ENCODE measurements at places on chromosomes 3 and 15.

GRCh38 chr3:33111581-33111980, 2.2 kb upstream of the CRTAP start:
- no peak for DNase-seq

DNA sequence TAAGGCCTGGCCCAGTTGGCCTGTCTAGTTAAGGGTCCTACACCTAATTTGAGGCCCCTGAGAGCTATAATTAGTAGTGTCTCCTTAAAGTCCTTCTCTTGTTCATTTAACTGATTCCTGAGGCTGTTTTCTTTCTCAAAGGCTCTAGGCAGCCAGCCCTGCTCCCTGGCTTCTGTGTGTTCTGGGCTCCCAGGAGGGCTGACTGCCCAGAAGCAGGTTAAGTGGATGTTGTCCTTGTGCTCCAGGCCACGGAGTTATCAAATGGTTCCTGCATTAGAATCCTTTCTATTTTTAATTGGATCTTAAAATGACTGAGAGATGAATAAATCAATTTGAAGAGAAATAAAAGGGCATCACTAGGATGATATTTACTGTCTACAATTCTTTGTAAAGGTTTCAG, 140.0 kb downstream of the SNRK start:
- no peak for DNase-seq

DNA sequence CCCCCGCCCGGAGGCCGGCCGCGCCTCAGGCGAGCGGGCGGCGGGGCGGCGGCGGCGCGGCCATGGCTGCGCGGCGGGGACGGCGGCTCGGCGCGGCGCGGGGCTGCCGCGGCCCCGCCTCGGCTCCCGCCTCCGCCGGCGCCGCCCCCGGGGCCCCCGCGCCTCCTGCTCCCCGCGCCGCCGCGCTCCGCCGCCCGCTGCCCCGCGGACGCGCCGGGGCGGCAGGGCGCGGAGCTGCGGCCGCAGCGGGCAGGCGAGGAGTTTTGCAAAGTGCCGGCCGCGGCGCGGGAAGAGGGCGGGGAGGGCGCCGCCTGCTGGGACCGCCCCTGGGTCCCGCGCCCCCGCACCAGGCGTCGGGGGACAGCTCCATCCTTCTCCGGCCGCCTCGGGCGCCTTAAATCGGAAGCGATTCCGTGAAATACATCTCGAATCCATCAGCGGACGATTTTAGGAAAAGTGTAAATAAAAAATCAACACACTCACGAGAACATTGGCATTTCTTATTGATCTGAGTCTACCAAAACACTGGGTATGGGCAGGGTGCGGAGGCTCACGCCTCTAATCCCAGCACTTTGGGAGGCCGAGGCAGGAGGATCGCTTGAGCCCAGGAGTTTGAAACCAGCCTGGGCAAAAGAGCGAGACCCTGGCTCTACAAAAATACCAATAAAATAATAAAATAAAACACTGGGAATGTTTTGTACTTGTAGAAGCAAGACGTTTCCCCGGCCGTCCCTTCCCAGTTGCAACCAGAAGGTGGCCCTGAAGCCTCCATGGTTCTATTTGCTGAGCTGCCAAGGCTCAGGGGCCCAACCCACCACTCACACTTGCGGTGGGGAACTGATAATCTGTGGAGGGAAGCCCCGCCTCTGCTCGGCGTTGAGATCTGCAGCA, 136.9 kb downstream of the NUP210 start:
- no peak for DNase-seq

DNA sequence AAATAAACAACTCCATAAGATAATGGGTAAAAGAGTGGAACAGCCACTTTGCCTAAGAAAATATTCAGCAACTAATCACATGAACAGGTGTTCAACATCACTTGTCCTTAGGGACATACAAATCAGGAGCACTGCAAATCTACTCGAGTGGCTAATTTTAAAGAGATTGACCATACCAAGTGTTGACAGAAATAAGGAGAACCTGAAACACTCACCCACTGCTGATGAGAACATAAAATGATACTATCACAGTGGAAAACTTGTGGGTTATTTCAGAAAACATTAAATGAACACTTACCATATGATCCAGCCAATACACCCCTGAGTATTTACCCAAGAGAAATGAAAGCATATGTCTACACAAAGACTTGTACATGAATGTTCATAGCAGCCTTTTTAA, 70.5 kb downstream of the GABRB3 start:
- no peak for DNase-seq

GRCh38 chr3:180983136-180983535, 6.4 kb downstream of the DNAJC19 start:
- no peak for DNase-seq

DNA sequence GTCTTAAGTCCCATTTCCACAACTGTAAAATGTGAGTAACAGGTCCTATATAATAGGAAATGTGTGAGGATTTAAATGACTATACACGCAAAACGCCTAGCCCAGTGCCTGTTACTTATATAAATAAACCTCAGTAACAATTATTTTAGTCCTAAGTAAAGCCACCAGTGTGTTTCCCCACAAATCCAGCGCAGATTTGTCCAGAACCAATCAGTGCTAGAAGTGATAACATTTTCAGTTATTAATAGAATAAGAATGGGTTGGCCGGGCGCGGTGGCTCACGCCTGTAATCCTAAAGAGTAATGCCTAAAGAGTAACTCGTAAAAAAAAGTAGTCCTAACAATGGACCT, 561 bp downstream of the RPAP1 start:
- DNase-seq = no peak

- no peak for DNase-seq
Measured at GRCh38 chr15:85500060-85500708, 119.8 kb downstream of the AKAP13 start.

DNA sequence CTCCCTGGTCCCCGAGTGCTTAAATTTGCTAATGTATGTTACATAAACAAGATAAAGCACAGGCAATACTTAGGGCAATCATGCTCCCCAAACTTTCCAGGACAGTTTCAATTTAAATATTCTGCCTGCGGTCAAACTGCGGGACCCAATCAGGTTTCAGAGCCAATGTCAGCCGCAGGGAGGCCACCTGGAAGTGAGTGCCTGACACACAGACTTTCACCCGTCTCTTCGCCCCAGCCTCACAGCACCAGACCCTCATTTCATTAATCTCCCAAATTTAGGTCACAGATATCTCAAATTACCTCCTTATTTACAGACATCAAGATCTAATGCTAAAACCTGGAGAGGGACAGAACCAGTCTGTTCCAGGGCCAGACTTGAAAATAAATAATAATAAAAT, 107.2 kb upstream of the ALDH1A3 start:
- DNase-seq = no peak

GRCh38 chr3:190375246-190375645, 12.7 kb upstream of the CLDN16 start:
- DNase-seq = no peak

GRCh38 chr3:58623961-58624360, 42.6 kb downstream of the FAM3D start:
- no peak for DNase-seq

DNA sequence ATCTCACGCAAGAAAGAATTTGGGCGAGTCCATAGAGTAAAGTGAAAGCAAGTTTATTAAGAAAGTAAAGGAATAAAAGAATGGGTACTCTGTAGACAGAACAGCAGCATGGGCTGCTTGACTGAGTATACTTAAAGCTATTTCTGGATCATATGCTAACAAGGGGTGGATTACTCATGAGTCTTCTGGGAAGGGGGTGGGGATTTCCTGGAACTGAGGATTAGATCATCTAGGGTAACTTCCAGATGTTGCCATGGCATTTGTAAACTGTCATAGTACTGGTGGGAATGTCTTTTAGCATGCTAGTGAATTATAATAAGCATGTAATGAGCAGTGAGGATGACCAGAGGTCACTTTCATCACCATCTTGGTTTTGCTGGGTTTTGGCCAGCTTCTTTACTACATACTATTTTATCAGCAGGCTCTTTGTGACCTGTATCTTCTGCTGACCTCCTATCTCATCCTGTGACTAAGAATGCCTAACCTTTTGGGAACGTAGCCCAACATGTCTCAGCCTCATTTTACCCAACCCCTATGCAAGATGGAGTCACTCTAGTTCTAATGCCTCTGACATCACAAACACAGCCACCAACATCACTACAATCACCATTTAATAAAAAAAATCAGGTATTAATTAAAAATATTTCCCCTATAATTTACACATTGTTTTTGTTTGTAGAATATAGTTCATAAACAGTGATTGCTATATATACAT, 890.7 kb upstream of the EPHA6 start:
- DNase-seq = no peak

- DNase-seq = no peak
Measured at GRCh38 chr3:30628205-30628900, 22.0 kb downstream of the TGFBR2 start.

- no peak for DNase-seq
Measured at GRCh38 chr3:66851894-66852613, 146.1 kb upstream of the KBTBD8 start.

DNA sequence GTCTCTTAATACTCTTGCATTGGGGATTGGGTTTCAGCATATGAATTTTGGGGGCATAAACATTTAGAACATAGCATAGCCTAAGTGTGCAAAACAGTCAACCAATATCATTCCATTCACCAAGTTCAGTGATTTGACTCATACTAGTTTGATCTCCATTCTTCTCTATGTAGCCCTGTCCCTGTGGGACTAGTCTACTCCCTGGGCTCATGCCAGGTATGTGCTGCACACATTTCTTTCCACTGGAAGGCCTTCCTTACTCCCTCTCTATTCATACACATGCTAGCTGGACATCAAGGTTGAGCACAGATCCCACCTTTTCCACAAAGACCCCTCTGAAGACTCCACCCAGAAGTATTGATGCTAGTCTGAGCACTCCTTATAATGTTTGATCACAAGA, 5.1 kb downstream of the ZDHHC23 start:
- DNase-seq = no peak

DNA sequence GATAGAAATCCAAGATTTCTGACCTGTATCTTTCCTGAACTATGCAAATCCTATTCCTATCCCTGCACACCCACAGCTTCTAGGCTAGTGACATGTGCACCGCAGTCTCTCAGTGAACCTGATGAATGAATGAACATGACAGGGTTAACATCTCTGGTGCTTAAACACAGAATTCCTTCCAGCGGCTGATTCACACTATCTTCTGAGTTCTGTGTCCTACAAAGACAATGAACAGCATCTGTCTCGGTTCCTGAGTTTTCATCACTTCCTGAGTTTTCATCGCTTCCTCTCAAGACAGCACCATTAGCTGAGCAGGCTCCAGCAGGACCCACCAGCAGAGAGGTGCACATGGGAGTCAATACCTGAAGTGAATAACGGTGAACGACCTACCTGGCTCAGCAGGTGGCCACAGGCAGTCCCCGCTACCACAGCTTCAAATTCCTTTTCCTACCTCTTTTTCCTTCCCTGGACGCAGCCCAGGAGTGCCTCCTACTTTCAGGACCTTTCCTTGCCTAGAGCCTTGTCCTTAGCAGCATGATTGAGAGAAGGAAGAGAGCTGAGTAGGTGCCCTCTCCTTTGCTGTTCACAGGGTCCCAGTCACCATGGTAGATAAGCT, 113.5 kb downstream of the IGF2BP2 start:
- DNase-seq = no peak

GRCh38 chr15:86772369-86773059, 692.8 kb downstream of the AGBL1 start:
- DNase-seq = no peak

Data from coronary artery (tissue), 2 donors.